ENCODE measurements at places on chromosomes 12 and 14. TPM values are rescaled to one million over a fixed set of nuclear protein-coding genes. Genes with fewer than 3 reads are reported as not detected.

POTEM gene
- total RNA-seq = not detected

OR6S1 gene
- total RNA-seq = not detected

CLEC9A gene
- total RNA-seq = not detected

XRCC3 gene
- total RNA-seq = 2.8 TPM

CLEC14A gene
- 32.0 TPM for total RNA-seq

VDR gene
- 0.35 TPM for total RNA-seq

LMNTD1 gene
- total RNA-seq = not detected

CRIP1 gene
- total RNA-seq = 82.0 TPM

STON2 gene
- 12.8 TPM for total RNA-seq

ACRBP gene
- 1.2 TPM for total RNA-seq

P3H3 gene
- total RNA-seq = 10.3 TPM

P2RX7 gene
- total RNA-seq = 2.0 TPM

RNASE1 gene
- total RNA-seq = 373 TPM

MYF5 gene
- total RNA-seq = not detected

SLCO1B1 gene
- not detected for total RNA-seq

KLHL33 gene
- total RNA-seq = 0.62 TPM

MANSC4 gene
- total RNA-seq = not detected

CLEC1B gene
- not detected for total RNA-seq

ST8SIA1 gene
- 3.6 TPM for total RNA-seq

CLEC2D gene
- 3.0 TPM for total RNA-seq

GPRC5D gene
- total RNA-seq = not detected

FAM161B gene
- 3.7 TPM for total RNA-seq

TBX5 gene
- 55.8 TPM for total RNA-seq

PRIMA1 gene
- total RNA-seq = 10.3 TPM

NPFF gene
- total RNA-seq = not detected

GLT8D2 gene
- total RNA-seq = 8.8 TPM

SIX4 gene
- 1.4 TPM for total RNA-seq

SYT1 gene
- 0.24 TPM for total RNA-seq

POP5 gene
- 39.3 TPM for total RNA-seq

DBX2 gene
- total RNA-seq = 0.24 TPM

RPAP3 gene
- total RNA-seq = 24.4 TPM

ACSS3 gene
- 20.4 TPM for total RNA-seq

NUDT14 gene
- 33.9 TPM for total RNA-seq

OLR1 gene
- total RNA-seq = 0.24 TPM

TAS2R30 gene
- total RNA-seq = 0.27 TPM

NIN gene
- 22.2 TPM for total RNA-seq

TAS2R31 gene
- 0.41 TPM for total RNA-seq

ANO2 gene
- total RNA-seq = 19.5 TPM

KCNJ8 gene
- total RNA-seq = 57.0 TPM

SPTLC2 gene
- 10.8 TPM for total RNA-seq

RD3L gene
- 25.1 TPM for total RNA-seq

Measured in Right ventricle myocardium inferior (tissue), 1 donor.